ENCODE measurements at places on chromosomes 6 and 20.

DNA sequence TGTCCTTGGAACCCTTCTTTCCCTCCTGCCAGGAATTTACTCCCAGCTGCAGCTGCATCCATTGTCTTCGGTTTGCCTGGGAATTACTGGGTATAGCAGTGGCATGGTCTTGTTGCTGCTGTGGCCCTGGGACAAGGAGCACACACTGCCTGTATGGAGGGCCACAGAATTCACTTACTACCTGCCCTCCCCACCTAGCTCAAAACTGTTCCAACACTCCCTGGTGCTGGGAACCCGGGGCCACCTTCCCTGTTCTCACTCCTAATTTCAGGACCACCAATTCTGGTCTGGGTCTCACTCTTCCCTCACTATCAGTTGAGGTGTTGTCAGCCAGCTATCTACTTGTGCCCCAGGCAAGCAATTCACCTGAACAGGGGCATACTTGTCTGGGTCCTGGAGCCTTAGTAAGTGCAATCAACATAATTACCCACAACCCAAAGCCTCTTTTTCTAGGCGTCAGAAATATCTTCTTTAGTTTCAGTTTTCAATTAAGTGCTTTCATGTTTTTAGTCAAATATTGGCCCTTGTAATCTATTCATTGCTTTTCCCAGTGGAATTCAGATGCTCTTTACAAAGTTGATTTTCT, 47.2 kb downstream of the METTL24 start:
- no peak for DNase-seq

GRCh38 chr20:33532753-33533459, 43.0 kb downstream of the CBFA2T2 start:
- no peak for DNase-seq

- peak; percentile 25 for DNase-seq
Observed at GRCh38 chr6:89818977-89819335, 638 bp downstream of the MDN1 start.

GRCh38 chr6:150271501-150272263, 97.1 kb upstream of the IYD start:
- DNase-seq = no peak

DNA sequence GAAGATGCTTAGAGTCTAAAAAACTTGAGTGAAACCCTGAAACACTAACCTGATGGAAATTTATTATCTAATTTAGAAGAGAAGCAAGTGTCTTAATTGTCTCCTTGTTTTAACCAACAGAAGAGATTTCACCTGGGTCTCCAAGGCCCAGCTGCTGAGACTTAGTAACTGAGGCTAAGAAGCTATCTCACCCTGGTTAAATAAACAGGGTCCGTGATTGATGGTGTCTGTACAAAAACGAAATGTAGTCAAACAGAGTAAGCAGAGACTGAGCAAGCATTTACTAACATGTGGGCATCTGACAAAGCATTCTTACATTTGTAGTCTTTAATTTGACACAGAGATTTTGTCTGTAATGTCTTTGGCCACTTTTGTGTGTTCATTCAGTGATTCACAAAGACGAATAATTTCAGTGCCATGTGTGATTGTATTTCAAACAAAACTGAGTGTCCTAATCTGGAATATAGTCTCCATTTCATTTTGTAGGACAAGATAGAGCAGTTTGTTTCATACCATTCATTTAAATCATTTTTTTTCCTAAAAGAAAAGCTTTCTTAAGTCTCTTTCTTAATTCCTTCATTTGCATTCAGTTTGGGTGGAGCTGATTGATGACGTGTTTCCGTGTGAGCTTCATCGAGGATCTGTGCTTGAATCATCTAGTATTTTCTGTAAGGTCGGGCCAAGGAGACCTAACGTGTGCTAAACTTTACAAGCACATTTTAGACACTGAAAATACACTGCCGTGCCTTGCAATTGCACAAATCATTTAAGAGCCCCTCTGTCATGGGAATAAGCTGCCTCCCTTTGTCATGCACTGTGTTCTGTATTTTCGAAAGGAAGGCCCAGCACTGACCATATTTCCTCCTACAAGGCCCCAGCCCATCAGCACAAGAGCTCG, 170.6 kb upstream of the QKI start:
- DNase-seq = no peak

- no peak for DNase-seq
Observed at GRCh38 chr6:23510778-23511510, 615.1 kb upstream of the NRSN1 start.

DNA sequence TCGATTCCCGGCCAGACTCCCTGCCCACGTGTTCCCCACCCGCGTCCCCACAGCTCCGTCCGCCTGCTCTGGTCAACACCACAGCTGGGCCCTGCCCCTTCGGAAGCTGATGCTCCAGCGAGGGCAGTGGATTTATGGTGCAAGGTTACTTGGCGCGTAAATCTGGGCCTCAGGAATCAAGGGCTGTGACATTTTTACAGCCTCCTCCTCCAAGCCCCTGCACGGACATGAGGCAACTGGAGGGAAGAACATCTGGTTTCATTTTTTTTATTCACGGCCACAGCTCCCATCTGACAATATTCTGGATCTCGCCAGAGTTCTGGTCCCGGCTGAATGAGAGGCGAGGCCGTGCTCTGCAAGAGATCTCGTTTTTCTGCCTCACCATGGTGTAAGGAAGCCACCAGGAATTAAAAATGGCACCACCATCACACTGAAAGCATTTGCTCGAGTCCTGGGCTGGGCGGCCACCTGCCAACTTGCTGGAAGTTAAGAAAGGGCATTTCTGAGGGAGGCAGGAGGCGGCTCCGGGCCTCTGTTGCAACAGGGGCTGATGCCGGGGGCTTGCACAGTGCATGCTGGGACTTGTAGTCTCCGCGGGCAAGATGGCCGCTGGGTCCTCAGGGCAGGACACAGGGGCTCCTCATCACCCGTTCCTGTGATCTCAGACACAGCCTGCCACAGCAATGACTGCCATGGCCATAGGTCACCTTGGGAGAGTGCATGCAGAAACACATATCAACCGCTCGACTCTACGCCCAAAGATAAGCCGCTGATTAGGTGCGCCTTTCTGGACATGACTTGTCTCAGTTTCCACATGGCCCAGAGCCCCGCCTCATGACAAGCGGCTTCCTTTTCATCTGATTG, 148.5 kb downstream of the LY86 start:
- DNase-seq = no peak

GRCh38 chr20:44141873-44142272, 45.1 kb downstream of the JPH2 start:
- DNase-seq = no peak

DNA sequence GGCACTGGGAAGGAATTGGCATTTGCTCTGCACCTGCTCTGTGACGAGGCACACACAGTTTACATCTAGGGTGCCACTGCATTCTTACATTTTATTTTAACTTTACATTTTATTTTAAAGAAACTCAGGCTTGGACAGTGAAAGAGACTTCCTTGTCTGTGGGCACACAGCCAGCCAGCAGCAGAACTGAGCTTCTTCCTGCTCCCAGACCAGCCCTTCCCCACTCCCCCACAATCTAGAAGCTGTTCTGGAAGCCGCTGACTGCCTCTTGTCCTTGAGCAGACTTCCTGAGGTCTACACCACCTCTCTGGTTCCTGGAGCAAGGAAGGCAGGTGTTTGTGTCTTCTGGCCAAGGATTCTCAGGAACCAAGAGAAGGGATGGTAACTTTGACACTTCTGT, 27.9 kb upstream of the CD93 start:
- DNase-seq = no peak

DNA sequence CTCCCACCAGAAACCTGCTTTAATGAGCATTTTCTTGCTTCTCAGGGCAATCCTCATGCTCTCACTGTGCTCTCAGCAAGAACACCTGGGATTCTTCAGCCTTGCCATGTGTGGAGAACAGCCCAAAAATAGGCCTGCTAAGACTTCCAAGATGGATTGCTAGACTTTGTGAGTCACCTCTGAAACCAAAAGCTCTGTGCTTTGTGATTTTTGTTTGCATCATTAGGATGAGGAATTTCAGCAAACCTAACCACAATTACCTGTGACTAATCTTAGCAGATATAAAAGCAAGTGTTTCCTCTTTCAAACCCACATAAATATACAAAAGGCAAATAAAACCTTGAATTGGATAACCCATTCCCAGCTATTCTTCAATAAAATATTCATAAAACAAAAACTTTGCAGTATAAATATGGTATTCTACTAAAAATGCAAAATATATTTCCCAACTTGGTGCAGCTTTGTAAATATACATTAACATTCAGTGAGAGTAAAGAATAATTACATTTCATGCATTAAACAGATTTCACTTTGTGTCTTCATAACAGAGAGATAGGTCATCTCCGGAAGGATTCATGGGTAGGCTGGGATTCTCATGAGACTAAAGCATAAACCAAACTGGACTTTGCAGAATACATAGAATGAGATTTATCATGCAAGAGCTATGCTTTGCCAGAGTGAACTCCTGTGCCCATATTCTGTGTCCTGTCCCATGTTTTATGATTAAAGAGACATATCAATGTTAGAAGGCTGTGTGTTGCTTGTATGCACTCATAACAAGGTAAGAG, 33.5 kb downstream of the TPBG start:
- DNase-seq = no peak

DNA sequence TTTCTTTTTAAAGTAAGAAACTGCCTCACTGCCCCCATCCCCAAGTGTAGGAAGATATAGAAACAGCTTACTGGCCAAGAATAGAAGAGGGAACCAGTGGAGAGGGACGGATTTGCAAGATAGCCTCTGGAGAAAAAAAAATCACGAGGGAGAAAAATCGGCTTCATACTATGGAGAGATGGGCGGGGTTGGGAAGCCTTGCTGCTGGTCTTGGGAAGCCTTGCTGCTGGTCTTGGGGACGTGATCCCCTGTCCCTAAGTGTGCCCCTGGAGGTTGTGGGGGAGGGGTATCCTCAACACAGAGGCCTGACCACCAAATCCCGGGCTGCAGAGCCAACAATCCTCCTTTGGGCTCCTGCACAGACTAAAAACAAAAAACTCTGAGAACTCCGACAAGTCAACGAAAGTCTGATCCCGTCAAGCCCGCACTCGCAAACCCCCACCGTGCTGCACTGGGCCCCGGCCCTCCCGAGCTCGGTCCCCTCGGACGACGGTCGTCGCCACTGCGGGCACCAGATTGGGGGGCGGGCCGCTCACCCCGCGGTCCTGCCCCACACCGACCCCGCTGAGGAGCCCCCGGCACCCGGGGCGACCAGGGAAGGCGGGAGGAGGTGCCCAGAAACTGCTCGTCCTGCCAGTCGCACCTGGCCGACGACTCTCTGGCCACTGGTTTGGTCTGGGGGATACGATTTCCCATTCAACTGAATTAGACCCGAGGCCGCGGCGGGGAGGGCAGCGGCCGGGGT, 750 bp downstream of the MAP7 start:
- no peak for DNase-seq

DNA sequence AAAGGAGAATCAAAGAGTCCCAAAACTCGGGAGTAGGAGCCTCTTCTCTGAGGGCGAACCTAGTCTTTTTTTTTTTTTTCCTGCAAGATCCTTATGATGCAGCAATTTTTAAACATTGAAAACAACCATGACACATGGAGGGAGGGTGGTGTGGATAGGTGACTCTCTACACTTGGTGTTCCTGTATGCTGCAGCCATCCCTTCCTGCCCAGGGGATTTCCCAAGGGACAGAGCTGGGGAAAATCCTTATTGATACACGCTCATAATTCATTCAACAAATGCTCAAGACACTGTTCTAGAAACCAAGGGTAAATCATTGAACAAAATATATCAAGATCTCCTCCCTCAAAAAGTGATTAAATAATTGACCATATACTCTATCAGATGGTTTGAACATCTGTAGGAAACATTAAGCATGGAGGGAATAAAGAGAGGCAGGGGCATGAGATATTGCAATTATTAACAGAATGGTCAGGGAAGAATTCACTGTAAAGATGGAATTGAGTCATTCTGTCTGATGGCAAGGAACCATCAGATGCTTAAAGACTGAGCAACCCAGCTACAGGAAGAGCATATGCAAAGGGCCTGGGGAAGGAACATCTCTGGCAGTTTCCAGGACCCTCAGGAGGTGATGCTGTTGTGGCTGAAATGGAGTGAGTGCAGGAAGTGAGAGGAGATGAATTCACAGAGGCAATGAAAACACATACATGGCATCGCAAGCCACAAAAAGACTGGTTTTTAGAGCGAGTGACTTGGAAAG, 13.4 kb upstream of the BTN3A3 start:
- DNase-seq = no peak

DNA sequence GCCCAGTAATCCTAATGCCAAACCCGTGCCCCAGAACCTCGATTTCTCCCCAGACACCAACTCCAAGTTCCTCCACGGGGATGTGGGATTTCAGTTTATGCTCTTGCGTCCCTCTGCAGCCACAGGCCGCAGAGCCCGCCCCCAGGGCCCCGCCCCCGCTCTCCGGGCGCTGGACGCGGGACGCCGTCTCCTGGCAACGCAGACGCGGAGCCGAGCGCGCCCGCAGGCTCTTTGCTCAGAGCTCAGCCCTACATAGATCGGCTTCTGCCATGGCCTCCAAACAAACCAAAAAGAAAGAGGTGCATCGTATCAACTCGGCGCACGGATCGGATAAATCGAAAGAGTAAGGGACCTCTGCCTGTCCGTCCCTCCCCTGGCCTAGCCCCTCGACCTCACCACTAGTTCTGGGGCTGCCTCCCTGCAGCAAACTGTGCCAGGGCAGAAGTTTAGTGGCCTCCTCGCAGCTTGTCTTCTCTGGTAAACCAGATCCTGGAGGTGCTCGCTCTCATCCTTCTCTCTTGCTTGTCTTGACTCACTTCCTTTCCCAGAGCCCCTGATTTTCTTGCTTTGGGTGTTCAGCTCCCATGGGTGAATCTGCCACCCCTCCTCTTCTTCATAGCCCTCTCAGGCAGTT, at the start of gene ADGB:
ADGB (plus strand) TSS at position 201 of the 634 bp plus-strand sequence; CDS start at position 270, 69 bp downstream.
- no peak for DNase-seq

- no peak for DNase-seq
Observed at GRCh38 chr6:135383766-135384165, 113.8 kb downstream of the AHI1 start.

- no peak for DNase-seq
Observed at GRCh38 chr6:170026751-170027646, 263.9 kb downstream of the DLL1 start.

DNA sequence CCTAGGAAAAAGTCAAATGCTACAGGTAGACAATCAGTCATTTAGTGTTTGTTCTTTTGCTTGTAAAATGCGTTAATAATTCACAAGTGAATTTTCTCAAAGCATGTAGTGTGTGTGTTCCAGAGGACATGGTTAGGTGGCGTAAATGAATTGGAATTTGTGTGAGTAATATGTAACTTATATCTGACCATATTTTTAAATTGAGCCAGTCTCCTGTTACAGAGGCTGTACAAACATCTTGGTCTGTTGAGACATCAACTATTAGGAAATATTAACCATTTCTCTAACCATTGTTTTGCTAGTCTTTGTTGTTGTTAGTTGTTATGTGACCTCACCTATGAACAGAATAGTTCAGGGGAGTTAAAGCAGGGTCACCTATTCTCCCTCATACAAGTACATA, 22.7 kb downstream of the MCM8 start:
- DNase-seq = no peak

Measured in CD4-positive, CD25-positive, alpha-beta regulatory T cell (primary cell).